ENCODE measurements at places on chromosomes 7 and 10.

DNA sequence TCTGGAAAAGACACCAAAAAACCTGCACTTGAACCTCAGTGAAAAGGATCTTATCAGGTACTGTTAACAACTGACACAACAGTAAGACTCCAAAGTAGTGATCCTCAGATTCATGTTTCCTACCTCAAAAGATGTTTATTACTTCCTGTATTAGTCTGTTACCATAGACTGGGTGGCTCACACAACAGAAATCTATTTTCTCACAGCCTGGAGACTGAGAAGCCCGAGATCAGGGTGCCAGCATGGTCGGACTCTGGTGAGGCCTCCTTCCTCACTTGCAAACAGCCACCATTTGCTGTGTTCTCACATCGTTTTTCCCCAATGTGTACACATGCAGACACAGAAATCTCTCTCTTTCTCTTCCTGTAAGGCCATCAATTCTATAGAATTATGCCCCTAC lies 154.0 kb upstream of the THSD7A start:
- no peak for DNase-seq

DNA sequence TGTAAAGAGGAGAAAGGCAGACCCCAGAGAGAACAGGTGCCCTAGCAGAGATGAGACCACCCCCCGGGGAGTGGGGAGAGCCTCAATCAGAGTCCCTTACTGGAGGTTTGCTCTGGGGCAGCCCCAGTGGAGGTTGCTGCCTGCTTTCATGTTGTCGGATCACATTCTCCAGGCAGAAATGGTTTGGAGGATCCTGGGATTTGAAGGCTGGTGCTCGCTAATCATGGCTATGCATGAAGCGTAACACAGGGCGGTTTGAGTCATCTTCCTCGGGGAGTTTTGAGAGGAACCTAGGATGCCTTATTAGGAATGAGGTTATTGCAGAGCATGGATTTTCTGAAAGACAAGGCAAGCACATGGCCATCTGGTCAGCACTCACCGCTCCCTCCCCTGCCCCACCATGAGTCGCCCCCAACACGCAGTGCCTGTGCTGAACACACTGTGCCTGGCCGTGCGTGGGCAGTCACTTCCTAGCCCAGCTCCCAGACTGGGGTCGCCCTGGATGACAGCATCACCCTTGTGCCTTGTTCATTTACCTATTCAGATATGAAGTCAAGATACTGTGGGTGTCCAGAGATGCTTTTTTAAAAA lies 319.9 kb downstream of the DPP6 start:
- peak; percentile 37 for DNase-seq

DNA sequence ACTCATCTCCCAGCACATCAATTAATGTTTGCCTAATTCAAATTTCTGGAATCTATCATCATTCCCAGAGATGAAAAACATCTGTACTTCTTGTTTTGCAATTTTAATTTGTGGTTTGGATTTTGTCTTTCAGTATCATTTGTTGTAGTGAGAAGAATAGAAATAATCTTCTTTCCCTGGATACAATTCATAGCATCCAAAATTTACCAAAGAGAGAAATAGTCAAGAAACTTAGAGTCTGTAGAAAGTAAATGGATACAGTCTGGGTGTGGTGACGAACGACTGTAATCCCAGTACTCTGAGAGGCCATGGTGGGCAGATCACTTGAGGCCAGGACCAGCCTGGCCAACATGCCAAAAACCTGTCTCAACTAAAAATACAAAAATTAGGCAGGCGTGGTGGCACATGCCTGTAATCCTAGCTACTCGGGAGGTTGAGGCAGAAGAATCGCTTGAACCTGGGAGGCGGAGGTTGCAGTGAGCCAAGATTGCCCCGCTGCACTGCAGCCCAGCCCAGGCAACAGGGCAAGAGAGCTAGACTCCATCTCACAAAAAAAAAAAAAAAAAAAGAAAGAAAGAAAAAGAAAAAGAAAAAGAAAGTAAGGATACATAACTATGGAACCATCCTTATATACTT lies 193.0 kb downstream of the RELN start:
- no peak for DNase-seq

- DNase-seq: peak; percentile 67
Measured at GRCh38 chr7:100485471-100485876, 1.7 kb downstream of the NYAP1 start.

DNA sequence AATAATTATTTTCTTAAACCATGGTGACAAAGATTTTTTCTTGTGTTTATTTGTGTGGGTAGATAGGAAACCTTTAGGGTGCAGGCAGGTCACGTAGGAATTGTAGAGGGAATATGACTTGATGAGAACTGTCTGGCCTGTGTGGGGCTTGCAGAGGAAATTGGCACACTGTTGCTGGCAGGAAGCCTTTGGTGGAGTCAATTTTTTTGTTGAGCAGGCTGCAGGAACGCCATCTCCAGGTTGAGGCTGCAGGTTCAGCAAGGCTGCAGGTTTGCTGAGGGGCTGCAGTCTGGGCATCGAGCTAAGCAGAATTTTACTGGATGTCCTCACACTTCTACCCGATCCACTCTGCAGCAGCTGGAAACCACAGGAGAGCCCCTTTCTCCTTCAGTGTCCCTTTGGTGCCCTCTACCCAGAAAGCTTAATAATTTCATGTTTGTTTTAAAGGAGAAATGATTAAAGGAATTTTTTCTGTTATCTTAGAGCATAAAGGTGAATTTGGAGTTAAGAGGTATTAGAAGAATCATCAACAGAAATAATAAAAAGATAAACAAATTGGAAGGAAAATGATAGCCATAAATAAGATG lies 37.0 kb downstream of the TBC1D12 start:
- peak; percentile 14 for DNase-seq

GRCh38 chr10:128268015-128268722 lies 141.9 kb upstream of the MKI67 start:
- peak; percentile 91 for DNase-seq

DNA sequence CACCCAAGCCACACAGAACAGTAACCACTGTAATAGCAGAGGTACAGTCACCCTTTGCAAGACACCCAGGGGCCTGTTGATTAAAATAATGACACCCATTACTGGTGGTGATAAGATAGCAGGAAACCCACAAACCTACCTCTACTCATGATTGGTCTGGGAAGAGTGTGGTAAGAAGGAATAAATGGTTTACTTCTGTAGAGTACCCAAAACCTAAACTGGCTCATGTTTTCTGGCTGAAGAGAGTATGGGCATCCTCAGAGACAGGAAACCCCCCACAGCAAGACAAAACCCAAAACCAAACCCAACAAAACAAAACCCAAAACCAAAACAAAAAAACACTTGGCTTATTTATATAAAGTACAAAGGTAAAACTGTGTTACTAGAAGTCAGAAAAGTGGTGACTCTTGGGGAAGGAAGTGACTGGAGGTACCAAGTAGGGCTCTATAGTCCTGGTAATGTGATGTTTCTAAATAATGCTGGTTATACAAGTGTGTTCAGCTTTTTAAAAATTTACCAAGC lies 15.5 kb upstream of the DNAJB12 start:
- no peak for DNase-seq

DNA sequence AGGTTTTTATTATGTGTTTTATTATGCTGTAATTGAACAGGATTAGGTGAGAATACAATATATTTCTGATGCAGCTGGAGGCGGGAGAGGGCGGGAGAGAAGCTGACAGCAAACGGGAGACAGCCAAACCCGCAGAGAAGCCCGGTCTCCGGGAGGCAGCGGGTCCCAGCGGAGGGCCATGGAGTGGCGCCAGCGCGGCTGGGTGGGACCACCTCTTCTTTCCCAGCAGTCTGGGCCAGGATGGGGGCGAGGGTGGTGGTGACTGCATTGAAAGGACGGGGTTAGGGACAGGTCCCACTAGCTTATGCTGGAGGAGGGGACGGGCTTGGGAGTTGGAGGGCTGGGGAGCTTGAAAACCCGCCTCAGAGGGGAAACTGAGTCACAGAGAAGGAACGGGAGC lies 14.5 kb upstream of the KAZALD1 start:
- DNase-seq: peak; percentile 60

GRCh38 chr10:32446536-32447406 lies 831 bp downstream of the CCDC7 start:
- DNase-seq: no peak

DNA sequence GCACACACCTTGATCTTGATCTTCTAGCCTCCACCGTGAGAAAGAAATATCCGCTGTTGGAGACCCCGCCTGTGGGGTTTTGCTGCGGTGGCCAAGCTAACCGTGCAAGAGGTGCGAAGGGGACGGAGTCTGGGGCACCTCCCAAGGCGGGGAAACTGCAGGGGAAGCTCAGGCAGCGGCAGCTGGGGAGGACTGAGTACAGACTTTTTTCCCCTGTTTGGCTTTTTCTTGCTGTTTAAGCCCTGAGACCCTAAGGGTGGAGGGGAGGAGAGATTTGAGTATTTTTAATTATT lies 108.0 kb downstream of the DNAJB6 start:
- DNase-seq: no peak

GRCh38 chr10:30057421-30057841 lies 2.0 kb downstream of the JCAD start:
- DNase-seq: no peak

- no peak for DNase-seq
Measured at GRCh38 chr7:100423315-100423714, 5.2 kb downstream of the ZCWPW1 start.

- no peak for DNase-seq
Measured at GRCh38 chr7:90094030-90094429, 60.2 kb upstream of the STEAP1 start.

DNA sequence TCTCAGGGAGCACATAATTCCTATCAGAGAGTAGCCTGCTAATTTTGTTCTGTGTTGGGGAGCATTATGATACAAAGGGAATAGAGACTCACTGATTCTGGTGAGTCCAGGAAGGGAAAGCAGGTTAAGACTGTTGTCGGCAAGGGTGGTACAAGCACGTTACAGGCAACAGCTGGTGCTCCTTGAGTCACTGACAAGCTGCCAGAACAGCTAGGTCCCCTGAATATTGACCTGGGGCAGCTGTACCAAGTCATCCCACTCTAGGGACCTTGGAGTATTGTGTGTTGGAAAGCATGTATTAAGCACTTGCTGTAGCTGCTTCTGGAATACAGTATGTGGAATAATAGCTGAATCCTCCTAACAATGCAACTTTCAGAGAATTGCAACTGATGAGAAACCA lies 37.0 kb upstream of the GLCCI1 start:
- no peak for DNase-seq

- DNase-seq: no peak
Measured at GRCh38 chr7:155145477-155146255, 75.5 kb downstream of the HTR5A start.

GRCh38 chr10:8085251-8085650 lies 30.8 kb downstream of the GATA3 start:
- DNase-seq: no peak
